ENCODE measurements at places on chromosomes 3 and 15.

- DNase-seq: no peak
Observed at GRCh38 chr15:95975212-95975611, 355.3 kb upstream of the NR2F2 start.

DNA sequence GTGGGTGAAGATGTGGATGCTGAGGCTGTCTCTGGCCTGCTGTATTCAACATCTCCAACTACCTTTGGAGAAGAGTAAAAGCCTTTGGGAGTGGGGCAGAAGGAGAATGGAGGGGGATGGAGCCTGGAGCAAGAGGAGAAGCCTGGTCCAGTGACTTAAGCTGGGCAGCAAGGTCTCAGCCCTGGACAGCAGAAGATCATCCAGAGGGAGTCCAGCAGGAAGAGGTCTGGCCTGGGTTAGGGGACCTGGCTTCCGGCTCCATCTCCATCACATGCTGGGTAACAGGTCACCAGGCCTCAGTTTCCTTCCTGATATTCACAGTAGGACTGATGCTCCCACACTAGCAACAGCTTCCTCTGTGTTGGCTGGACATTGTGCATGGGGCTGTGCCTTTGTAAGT, 3.8 kb upstream of the ISL2 start:
- no peak for DNase-seq

- no peak for DNase-seq
Observed at GRCh38 chr15:63135804-63136203, 14.1 kb downstream of the LACTB start.

- DNase-seq: peak; percentile 0
Observed at GRCh38 chr15:84855136-84855535, 29.3 kb upstream of the SLC28A1 start.

GRCh38 chr3:170410428-170411029, 8.1 kb upstream of the CLDN11 start:
- no peak for DNase-seq

DNA sequence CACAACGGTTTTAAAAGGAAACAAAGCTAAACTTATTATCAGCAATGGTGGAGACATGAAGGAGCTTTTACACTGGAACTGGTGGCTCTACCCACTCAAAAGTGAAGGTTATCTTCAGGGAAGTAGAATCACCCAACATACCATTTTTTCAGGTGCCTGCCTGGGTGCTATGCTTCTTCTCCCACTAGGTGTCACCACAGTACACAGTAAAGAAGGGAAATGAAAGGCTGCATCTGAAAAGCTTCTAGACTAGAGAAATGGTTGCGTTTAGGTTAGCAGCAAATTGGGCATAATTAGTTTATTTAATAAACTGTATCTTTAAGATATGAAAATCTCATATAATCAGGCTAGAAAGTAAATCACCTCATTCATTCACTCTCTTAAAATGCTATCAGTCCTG, 47.0 kb upstream of the SELENOK start:
- peak; percentile 53 for DNase-seq

GRCh38 chr15:94008104-94009074, 223.0 kb upstream of the MCTP2 start:
- no peak for DNase-seq

DNA sequence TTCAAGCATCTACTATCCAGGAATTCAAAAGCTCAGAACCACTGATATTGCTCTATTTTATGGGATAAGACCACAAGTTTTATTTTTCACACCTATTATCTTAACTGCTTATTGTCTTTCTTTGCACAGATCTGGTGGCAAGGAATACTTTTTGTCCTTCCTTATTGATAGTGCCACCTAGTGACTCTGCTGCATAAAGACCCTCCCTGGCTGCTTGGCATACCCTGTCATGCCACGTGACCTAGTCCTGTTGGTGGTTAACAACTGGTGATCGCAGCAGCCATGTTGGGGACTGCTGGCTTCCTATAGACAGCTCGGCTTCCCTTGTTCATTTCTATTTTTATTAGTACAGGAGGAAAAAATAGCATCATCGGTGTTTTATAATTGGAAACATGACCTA, 236.3 kb downstream of the MEX3B start:
- DNase-seq: peak; percentile 37

DNA sequence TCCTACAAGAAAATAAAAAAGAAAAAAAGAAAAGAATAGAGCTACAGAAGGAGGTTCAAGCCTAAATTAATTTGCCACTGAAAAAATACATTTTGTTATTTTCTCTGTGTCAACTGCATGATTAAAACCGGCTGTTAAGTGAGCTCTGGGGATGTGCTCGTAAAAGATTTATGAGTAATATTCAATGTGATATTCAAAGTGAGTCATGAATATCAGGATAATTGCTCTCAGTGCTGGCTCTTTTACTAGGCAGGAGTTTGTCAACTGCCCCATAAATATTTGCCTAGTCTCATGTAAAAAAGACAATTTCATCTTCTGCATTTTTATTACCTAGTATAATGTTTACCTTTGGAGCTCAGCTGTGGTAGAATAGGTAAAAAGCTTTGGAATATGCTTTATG, 78.9 kb downstream of the CDIN1 start:
- DNase-seq: no peak

GRCh38 chr3:126460381-126460780, 15.3 kb downstream of the ZXDC start:
- DNase-seq: no peak

GRCh38 chr15:69405110-69405509, 9.0 kb upstream of the KIF23 start:
- no peak for DNase-seq

GRCh38 chr3:126197854-126198584, 17.6 kb upstream of the ALDH1L1 start:
- peak; percentile 35 for DNase-seq

All from NCI-H748 treated with DMSO at 0.1 percent for 48 hours (cell line).